ENCODE measurements at places on chromosomes 2 and 18.

- DNase-seq = no peak
Observed at GRCh38 chr2:167965907-167966761, 281.3 kb downstream of the STK39 start.

DNA sequence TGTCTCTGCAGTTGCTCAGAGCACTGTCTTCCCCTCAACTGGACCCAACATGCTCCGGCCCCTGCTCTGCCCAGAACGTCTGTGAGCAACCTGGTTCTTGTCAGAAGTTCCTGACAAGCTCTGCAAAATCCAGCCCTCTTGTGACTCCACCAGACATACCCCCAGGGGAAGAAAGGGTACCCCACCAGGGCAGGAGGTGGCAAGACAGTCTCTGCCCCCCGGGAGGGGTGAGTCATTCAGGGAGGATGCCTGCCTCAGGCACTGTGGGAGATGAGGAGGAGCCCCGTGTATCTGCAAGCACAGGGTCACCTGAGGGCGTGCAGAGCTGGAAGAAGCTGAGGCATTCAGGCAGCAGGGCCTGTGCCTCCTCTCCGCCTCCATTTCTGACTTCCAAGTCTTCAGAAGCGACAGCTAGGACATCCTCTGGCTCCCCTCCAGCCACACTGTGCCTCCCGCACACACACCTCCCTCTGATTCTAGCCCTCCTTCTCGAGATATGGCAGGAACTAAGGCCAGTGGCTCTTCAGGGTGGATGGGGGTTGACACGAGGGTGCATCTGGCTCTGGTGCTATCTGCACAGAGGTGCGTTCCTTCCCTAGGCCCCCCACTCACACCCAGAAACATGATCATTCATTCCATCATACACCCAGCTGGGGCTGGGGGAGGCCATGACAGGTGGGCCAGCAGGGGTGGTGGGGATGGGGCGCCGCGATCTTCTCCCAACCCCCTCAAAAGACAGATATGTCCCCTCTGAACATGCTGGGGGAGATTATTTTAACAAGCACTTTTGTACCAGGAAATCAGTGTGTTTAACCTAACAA, 222.2 kb downstream of the CYP26B1 start:
- DNase-seq = no peak

- no peak for DNase-seq
Observed at GRCh38 chr18:62179213-62179612, 7.6 kb downstream of the PIGN start.

DNA sequence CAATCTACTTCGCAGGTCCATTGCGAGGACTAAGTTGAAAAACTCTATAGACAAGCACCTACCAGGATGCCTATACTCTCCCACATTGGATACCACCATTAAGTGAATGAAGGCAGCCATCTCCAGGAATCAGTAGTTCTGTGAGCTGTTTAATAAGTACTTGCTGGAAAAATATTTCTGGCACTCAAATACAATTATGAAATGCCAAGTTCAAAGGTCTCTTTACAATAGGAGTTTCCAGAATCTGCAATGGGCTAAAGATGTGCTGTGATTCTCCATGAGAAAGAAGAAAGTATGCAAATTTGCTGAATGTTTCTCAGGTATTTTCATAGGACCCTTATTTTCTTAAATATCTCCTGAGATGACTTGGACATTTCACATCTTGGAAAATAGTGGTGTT, 103.0 kb downstream of the AP1S3 start:
- DNase-seq = no peak

- no peak for DNase-seq
Observed at GRCh38 chr2:86036669-86037138, 69.0 kb downstream of the POLR1A start.
